ENCODE measurements at places on chromosomes 7 and 10.

GRCh38 chr7:55509322-55509721 lies 63.0 kb downstream of the VOPP1 start:
- DNase-seq, result no peak

GRCh38 chr7:109879287-109879828 lies 1211.6 kb upstream of the LRRN3 start:
- no peak for DNase-seq

DNA sequence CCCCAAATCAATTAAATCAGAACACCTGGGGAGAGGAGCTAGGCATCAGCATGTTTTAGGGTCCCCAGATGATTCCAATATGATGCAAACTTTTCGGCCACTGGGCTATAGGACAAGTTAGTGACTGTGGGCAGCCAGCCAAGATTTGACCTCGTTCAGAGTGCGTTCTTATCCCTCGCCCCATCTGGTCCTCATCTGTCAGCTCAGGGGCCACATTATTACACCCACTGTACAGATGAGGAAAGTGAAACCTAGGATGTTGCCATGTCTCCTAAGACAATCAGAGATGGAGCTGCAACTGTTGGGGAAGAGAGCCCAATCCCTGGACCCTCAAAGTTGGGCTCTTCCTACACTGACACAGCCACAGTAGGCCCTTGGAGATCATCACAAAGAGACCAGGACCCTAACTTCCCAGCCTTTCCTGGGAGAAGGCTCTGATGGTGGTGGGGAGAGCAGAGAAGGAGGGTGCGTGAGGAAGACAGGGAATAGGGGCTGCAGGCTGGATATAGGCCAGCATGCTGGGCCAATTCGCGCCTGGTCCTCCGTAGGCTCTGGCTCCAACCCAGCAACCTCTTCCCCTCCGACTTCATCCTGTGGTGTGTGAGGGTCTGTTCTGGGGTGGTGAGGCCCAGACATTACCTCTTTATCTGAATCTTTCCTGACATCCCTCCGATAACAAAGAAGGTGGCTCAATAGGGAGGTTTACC lies 109.4 kb upstream of the ZMIZ1 start:
- no peak for DNase-seq

DNA sequence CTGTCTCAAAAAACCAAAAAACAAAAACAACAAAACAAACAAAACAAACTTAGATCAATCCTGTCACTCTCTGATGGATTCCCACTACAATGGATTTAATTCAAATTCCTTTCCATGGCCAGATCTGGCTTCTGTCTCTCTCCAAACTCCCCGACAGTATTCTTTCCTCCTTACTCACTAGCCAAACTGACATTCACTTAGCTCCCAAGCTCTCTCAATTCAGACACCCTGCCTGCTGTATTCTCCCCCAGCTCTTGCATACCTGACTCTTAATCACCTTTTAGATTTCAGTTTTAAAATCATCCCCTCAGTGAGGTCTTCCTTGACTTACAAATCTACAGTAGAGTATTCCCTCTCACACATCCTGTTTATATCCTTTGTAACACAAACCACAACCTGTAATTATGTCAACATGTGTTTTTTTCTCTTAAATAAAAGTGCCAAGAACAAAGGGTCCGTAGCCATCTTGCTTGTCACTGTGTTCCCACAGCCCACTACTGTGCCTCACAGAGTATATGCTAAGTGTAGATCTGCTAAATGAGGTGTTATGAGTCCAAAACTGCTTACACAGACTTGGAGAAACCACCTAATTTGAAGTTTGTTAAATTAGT lies 14.4 kb downstream of the HERPUD2 start:
- no peak for DNase-seq

DNA sequence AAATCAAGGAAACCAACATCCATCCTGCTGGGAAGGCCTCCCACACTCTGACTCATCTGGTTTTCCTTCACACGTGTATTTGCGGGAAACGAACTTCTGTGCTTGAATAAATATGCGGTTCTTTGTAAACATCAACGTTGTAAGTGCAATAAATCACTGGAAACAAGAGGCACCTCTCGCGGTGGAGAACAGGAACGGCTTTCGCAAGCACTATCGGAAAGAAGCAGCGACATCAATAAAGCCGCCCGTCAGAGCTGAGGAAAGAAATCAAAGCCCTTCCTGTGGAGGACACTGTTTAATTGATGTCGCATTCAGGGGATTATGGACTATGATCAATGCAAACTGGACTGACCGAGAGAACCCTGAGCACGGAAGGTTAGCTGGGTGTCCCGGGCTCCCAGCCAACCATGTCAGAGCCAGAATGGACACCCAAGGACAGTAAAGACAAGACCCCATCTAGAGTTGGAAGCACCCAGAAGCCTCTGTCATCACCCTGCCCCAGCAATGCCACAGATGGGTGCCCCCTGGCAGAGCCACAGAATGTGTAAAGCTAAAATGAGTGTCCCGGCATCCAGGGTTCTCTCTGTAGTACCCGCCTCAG lies 37.6 kb downstream of the OAT start:
- DNase-seq, result no peak

DNA sequence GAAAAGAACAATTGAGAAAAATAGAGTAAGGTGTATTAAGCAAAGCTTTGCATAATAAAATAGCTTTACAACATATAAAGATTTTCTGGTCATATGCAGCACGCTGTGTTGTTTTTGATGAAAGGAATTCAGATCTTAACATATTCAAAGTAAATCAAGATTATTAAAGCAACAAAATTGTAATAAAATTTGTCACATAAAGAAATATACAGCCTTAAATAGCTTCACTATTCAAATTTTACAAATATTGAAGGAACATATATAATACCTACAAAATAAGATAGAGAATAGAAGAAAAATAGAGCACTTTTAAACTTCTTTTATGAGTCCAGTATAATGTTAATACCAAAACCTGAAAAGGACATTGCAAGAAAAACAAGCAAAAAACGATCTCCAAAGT lies 749.1 kb upstream of the POT1 start:
- no peak for DNase-seq

DNA sequence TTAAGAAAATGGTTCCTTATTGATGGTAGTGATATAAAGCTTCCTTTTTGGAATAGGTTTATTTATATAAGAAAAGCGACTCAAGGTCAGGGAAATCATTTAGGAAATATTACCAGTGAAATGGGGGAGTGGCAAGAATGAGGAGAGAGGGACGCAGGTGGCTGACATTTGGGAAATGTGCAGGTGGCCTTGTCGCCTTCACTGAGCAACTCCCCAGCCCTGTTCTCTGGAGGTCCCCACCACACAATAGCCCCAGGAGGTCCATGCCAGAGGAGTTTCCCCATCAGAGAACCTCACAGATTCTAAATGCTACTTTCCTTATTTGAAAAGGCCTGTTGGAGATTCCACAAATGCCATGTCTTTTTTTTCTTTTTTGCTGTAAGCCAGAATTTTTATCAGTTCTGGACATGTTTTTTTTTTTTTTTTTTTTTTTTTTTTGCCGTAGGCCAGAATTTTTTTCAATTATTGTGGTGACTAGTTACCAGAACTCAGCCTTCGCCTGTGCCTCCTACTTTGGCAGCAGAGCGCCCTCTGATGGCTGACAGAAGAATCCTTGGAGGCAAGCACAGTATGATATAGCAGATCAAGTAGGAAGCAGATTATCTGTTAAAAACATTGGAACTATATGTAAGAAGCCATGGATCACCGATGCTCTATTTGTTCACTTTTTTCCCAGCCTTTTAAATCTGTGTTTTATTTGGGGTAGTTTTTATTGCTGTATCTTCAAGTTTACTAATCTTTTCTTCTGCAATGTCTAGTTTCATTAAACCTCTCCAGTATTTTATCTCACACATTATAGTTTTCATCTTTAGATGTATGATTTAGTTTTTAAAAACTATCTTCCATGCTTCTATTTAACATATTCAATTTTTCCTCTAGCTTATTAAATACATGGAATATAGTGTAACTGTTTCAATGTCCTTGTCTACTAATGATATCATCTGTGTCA lies 18.6 kb downstream of the OPALIN start:
- DNase-seq, result peak; percentile 64

GRCh38 chr10:102449321-102450123 lies 1.8 kb downstream of the C10orf95 start:
- DNase-seq, result peak; percentile 71

DNA sequence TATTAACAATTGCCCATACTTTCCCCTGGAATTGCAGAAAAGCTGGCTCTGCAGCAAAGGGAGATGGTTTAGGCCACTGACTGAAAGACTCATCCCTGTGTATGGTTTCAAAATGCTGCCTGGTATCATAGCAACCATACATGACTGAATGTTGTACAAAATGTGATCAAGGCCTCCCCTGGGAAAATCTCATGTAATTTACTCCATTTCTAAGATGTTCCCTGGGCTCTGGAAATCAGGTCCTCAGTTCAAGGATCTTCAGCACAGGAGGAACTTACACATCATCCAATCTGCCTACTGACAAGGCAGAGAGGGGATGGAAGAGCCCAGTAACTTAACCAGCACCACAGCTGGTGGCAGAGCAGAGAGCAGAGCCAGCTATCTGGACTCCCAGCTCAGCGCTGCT lies 111.8 kb downstream of the JAZF1 start:
- no peak for DNase-seq

DNA sequence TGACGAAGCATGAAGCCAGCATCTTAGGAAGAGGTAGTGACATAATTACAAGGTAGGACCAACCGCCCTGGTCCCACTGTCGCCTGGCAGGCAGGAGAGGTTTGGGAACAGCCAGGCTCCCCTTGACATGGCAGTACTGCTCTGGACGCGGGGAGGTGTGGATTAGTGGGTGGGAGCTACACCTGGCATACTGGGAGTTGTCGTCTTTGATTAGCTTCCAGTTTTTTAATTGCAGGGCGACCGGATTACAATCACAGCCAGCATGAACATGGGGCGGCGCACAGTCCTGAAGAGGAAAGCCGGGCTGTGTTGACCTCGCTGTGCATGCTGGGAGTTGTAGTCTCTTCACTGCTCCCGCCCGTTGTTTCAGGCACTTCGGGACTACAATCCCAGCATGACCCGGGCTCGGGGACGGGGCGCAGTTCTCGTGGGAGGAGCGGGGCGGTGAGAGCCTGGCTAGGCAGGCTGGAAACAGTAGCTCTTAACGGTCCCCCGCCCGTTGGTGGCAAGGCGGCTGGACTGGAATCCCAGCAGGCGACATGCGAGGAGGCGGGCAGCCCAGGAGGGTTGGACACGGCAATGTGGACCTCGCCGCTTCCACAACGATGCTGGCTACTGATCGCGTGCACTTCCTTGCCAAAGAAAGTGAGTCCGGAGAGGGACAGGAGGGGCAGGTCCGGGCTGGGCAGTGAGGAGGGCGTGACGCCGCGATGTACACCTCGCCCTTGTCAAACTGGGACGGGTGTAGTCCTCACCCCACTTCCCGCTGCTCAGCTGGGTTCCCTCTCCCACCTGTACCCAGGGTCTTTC lies 98.0 kb upstream of the ZNF722 start:
- no peak for DNase-seq

DNA sequence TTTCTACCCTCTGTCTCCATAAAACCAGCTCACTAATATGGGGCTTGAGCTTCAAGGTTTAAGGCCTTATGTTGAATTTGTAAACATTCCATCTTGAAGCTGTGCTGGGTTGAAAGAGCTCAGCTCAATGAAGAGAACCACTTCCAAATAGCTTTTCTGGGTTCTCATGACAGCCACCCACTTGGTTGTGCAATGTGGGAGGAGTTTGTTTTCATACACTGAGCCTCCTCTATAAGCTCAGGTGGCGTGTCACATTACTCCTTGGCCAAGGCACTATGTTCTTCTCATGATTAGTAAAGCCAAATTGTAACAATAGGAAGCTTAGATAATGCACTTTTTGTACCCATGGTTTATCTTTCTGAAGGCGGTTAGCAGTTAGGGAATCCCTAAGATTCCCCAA lies 265.6 kb downstream of the PTEN start:
- no peak for DNase-seq

- DNase-seq, result no peak
Observed at GRCh38 chr10:117441812-117442443, 66.7 kb upstream of the PDZD8 start.

DNA sequence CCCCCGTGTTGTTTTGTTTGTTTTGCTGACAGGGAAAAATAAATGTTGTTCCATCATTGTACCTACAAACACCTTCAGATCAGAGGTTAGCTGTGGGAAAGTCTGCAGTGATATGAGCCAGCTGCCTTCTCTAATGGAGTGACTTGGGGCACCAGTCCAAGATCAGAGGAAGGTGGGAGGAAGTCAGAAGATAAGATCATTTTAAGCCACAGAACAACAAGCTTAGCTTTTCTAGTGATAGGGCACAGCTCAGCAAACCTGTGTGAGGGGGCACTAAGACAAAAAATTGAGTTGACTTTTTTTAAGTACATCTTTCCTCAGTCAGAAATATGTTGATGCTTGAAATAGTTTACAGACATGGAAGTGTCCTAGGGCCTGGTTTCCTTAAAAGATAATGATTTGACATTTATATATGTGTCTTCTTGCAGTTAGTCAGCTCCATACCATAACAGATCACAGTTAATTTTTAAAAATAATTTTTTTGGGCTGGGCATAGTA lies 240.3 kb upstream of the KAT6B start:
- no peak for DNase-seq

- DNase-seq, result no peak
Observed at GRCh38 chr10:103197174-103197573, 4.1 kb upstream of the NT5C2 start.

- no peak for DNase-seq
Observed at GRCh38 chr7:102285540-102286236, 980 bp upstream of the SH2B2 start.

DNA sequence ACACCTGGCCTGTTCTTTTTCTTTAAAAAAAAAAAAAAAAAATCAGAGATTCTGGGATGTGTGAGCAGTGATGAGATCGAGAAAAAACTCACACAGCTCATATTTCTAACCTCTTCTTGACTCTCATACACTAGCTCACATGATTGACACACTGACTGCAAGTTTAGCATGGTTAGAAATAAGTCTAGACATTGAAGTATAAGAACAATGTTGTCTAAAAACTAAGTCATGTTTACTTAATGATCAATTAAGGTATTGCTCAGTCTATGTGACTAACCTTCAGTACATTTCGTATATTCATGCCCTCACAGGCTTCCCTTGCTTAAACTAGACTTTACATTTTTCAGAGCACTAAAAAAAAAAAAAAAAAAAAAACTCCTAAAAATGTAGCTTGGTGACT lies 775.1 kb downstream of the GATA3 start:
- DNase-seq, result no peak

DNA sequence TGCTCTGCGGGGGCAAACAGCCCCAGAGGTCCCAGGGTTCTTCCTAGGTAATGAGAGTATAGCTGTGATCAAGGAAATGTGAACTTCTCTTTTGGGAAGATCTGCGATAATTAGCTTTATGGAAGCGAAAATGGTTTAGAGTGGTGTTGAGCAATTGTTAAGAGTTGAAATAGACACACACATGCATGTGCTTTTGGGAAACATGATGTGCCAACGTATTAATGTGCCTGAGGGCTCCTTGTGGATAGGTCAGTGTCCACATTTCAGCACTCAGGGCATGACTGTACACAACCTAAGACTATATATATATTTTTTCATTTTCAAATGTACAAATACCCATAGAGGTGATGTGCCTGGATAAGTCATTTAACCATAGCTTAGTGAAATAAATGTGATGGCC lies 67.0 kb downstream of the GSDME start:
- DNase-seq, result no peak

- DNase-seq, result no peak
Observed at GRCh38 chr10:4383651-4384098, 442.3 kb upstream of the AKR1E2 start.

Measured in mesothelial cell of epicardium (in vitro differentiated cells).